Activated CD8-positive, alpha-beta memory T cell treated with anti-CD3 and anti-CD28 coated beads for 24 hours (primary cell): ENCODE measurements at places on chromosomes 1 and 21.

DNA sequence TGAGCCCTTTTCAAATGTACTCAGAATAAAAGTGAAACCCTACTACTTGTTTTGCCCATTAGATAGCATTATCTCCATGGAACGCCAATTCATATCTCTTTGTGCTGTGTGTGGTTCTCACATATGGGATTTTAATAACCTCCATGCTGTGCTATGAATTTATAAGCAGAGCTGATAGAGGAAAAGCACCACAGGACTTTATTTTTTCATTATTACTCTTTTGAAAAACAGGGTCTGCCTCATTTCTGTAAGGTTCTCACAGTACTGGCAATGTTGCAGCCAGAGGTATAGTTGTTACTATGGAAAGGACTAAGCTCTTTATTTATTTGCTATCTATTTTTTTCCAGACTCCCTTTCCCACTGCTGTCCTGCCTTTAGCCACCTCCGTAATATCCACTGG lies 313.7 kb downstream of the ST6GALNAC3 start:
- DNase-seq, result no peak

DNA sequence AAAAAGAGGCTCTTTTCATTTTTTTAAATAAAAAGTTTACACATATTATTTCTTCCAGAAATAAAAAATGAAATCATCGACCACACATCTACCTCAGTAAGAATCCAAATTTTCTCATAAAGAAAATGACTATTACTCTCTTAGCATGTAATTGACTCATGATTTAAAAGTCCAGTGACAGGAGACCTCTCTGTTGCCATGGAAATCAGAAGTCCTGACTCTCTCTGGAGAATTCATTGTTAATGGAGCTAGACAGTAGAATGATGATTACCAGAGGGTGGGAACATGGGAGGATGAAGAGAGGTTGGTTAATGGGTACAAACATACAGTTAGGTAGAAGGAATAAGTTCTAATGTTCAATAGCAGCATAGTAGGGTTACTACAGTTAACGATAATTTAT lies 5.0 kb upstream of the CLCA4 start:
- no peak for DNase-seq

DNA sequence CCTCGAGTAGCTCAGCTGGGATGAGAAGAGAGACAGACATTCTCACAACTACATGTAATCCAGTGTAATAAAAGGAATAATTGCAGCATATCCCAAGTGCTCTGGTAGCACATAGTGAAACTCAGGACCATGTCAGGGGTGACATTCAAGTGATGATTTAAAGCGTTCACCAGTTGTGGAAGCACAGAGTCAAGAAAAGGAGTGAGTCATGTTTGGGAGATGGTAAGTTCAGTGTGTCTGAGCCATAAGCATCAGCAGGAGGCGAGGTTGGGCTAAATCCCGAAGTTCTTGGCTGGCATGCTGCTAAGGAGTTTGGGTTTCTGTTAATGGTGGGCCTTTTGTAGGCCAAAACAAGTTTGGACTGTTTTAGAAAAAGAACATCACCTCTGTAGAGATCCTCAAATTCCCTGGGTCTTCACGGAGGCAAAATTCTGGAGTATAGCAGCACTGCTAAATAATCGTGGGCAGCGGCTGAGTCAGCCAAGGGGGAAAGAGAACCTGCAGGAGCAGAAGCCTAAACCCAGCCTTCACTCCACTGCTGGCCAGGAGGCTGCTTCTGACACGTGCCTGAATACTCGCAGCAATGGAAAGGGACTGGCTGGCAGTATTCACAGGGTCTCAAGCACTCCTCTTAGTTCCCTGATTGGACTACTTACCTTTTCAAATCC lies 7.2 kb upstream of the NHLH1 start:
- peak; percentile 24 for DNase-seq

DNA sequence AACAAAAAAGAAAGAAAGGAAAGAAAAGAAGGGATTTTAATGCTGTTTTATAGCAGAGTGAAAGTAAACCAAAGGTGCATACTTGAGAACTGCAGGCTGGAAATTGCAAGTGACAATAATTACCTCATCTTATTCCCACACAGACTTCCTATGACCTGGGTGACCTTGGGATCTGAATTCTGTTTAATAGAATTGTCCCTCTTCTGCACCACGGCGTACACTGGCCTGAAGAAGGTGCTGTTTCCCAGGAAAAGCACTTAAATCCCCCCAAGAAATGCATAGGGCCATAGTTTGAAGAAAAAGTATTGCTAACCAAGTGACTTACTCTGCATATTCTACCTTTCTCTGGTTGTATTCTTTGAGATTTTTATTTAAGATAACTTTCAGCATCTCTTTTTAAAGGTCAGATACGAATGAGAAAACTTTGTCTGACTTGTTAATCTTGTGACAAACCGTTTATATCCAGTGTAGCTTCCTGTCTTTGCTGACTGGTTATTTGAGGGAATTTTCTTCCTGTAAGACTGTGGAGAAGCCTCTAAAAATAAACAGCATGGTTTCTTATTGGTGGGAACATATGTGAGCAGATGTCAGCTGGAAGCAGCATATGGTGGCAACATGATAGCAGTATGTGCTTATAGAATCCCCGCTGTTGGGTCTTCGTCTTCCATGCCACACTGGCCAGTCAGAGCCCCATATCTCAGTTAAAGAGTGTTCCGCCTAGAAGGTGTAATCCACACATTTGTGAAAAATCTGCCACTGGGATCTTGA lies 16.3 kb downstream of the TGFB2 start:
- DNase-seq, result no peak

- no peak for DNase-seq
Measured at GRCh38 chr1:183273300-183273699, 87.2 kb downstream of the LAMC2 start.

DNA sequence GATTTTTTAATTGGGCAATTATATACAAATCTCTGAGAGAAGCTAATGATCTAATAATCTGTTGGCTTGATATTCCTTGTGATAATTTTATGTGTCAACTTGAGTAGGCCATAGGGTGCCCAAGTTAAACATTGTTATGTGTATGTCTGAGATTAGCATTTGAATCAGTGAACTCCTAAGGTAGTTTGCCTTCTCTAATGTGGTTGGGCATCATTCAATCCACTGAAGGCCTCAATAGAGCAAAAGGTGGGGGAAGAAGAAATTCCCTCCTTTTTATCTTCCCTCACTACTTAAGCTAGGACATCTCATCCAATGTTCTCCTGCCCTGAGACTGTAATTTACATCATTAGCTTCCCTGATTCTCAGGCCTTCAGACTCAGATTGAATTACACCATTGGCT lies 394.5 kb downstream of the LMO4 start:
- DNase-seq, result no peak

- no peak for DNase-seq
Measured at GRCh38 chr1:56453417-56454078, 125.8 kb downstream of the PLPP3 start.

DNA sequence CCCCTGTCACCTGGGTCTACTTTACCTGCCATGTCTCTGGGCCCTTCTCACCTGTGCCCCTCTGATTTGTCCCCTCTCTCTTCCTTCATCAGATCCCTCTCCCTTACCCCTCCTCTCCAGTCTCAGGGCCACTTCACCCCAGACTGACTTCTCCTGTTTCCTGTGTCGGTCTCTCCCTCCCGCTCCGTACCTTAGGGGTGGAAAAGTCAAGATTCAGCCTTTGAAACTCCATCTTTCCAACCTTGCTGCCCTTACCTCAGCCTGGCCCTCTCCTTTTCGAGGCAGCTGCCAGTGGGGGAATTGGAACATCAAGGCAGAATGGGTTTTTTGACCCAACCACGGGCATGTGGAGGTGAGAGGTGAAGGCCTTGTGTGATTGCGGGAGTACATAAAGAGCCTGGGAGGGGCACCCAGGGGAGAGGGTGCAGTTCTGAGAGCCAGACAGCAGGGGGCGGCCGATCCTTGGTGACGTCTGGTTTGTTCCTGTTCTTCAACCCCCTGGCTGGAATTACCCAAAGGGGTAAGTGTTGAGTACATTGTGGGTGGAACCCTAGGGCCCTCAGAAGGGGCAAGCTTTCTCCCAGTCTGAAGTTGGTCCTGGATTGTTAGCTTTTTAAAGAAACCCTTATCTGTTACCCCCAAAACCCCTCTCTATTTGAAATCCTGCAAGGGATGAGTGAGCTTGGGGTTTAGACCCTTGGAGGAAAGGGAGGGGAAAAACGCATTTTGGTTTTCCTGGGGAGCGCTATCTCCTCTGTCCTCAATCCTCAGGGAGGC lies 12.3 kb upstream of the DMBX1 start:
- peak; percentile 92 for DNase-seq

- no peak for DNase-seq
Measured at GRCh38 chr1:8089535-8090228, 63.6 kb upstream of the ERRFI1 start.

DNA sequence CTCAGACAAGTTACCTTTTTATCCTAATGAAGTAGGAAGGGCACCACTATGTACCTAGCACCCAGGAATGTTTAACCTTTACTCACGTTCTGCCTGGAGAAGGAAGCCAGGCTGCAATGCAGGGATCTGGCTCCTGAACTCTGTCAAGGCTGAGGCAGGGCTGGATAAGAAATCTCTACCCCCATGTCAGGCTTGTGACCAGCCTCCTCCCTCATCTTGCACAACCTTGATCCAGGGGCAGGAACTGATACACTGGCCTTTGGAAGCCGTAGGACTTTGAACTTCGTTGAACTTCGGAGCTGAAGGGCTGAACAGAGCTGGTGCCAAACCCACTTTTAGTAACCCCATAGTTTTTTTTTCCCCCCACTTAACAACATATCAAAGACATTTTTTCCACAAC lies 8.0 kb upstream of the AKR1A1 start:
- no peak for DNase-seq

DNA sequence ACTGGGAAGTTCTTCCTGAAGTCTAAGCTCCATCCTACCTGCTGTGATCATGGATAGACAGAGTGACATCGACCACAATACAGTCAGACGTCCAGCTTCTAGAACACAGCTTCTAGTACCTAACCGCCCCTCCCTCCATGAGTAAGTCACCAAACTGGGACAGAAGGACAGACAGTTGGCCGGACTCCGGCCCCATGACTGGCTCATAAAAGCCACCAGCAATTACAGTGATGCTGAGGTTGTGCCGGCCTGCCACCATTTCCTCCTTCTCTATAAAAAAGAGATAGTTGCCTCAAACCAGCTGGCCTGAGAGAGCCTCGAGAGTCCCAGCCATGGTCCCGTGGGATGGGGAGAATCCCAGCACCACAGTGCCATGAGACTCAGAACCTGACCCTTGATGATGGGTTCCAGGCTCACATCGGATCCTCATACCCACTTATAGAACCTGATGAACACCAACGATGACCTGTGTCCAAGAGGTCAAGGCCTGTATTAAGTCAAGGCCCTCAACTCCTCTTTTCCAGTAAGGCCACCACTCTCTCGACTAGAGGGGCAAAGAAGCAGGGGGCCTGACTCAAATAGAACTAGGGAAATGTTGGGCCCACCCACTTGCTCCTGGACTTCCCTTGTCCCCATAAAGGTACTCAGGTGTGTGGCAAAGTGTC lies 3.4 kb downstream of the MEF2D start:
- DNase-seq, result no peak

DNA sequence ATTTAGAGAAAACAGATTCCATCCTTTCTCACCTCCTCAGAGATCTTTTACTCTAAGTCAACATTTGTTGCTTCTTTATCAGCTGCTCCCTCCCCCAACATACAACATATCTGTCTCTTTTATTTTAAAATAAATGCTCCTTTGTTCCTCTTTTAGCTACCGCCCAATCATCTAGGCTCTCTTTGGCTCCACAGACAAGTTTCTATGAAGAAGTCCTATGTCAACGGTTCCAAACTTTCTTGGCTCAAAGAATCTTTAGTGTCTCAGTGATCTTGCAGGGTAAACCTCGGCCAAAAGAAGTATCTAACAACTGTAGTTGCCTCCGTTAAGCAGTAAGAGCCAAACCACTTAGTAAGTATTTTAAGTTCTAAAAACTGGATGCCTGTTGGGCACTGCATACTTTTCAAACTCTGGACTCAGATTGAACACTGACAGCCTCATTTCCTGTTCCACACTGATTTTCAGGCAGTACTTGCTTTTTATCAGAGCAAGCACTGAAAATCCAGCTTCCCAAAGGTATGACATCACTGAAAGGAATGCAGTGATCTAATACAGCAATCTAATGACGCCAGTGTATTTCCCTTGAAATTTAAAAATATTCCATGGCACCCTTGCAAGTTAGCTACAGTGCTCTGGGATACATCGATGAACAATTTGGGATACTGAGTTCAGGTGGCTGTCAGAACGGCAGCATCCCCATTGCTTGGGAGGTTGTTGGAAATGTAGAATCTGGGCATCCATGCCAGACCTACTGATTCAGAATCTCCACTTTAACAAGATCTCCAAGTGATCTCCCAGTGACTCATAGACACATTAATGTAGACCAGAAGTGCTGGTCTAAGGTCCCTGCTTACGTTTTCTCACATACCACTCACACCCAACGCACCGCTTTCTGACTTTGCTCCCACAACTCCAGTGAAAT lies 26.8 kb downstream of the EGLN1 start:
- DNase-seq, result no peak

- no peak for DNase-seq
Measured at GRCh38 chr1:82752046-82752445, 951.3 kb downstream of the ADGRL2 start.

DNA sequence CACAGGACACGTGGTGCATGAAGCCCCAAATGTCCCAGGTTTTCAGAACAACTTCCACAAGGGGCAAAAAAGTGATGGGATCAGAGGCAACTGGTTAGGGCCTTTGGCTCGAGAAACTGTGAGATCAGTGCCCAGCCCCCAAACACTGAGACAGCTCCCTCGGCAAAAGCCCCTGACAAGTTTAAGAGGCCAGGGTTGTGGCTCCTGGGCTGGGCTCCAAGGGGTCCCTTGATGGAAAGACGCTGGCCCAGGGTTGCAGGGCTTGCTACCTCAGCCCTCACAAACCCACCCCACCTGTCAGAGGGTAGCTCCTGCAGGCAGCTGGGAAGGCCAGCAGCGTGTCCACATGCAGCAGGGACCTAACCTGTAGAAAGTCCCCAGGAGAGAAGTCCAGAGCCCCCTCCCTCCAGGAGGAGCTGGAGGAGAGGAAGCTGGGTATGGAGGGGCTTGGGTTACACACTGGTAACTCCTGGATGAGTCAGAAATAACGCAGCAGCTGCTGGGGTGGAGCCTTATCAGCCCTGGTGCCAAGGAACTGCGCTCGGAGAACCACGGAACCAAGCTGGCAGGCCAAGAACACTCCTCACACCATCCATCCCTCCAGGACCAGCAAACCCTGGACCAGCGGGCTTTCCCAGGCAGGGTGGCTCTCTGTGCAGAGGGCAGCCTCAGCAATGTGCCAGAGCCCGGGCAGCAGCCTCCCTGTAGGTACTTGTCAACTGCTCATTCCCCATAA lies 37.5 kb downstream of the CTNNBIP1 start:
- DNase-seq, result no peak

GRCh38 chr1:237701534-237701933 lies 189.2 kb downstream of the ZP4 start:
- no peak for DNase-seq

- no peak for DNase-seq
Measured at GRCh38 chr1:11483581-11484320, 4.8 kb downstream of the DISP3 start.
